ENCODE measurements at places on chromosomes 5 and 9.

- DNase-seq = no peak
Measured at GRCh38 chr5:56692359-56693219, 122.8 kb upstream of the MAP3K1 start.

GRCh38 chr5:4018007-4018406 is 422.4 kb downstream of the IRX1 start:
- DNase-seq = no peak

DNA sequence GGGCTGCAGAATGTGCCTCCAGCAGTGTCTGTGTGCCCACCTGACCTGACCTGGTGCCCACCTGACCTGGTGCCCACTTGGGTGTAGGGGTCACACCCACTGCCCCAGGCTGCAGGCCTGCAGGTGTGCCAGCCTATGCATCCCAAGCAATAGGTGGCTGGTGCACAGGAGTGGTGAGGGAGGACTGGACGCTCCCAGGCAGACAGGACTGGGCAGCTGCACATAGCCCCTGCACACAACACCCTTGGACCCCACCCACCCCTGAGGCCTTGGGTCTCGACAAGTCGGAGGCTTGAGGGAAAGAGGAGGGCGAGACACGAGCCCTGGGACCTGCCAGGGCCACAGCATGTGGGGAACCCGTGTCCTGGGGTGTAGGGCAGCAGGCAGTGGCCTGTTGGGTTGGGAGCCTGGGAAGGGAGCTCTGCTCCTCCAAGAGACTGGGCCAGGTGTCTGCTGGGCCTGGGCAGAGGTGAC is 10.8 kb upstream of the NRARP start:
- no peak for DNase-seq

GRCh38 chr5:176341325-176342157 is 20.0 kb downstream of the KIAA1191 start:
- DNase-seq = no peak

GRCh38 chr5:2803751-2804150 is 52.3 kb upstream of the IRX2 start:
- no peak for DNase-seq

- peak; percentile 46 for DNase-seq
Measured at GRCh38 chr9:801399-802071, 40.0 kb upstream of the DMRT1 start.

GRCh38 chr5:78569441-78569840 is 79.1 kb downstream of the LHFPL2 start:
- DNase-seq = peak; percentile 87

DNA sequence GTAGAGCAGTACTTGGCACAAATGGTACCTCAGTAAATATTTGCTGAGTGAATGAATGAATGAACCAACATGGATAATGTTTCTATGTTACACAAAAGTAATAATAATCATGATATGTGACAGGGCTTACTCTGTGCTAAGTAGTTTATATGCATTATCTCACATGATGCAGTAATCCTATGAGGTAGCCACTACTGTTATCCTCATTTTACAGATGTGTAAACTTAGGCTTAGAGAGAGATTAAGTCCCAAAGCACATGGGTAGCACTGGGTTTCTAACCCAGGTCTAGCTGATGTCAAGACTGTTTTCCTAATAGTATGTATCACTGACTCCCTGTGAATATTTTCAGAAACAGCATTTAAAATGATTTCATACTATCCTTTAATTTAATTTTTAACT is 44.1 kb upstream of the VDAC1 start:
- DNase-seq = no peak

GRCh38 chr9:136494531-136495215 is 11.8 kb upstream of the SEC16A start:
- DNase-seq = no peak

- no peak for DNase-seq
Measured at GRCh38 chr5:147689426-147689825, 93.1 kb downstream of the JAKMIP2 start.

- DNase-seq = no peak
Measured at GRCh38 chr9:109062543-109062942, 49.2 kb upstream of the CTNNAL1 start.

DNA sequence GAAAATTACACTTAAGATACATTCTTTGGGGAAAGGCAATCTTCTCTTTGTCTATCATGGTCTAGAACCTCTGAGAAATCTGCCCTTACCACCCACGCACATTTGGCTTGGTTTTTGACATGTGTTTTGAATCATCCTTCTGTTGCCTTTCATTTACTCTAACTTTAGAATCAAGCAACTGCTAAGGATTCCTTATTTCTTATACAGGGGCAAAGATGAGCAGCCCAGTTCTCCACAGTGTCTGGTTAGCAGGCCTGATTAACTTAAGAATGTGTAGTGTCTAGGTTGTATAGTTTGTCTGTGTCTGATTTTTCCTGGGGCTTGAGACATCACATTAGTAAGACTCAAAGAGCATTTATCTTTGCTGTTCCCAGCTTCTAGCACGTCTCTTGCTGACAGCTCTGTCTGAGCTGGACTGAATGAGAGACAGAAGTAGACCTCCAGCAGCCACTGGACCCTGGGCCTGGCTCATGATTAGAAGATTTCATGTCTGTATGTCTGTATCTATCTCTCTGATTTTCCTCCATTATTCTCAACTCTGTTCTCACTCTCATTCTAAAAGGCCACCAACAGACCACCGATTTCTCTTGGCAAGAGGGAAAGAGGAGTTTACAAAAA is 31.8 kb upstream of the PCA3 start:
- DNase-seq = peak; percentile 71

- no peak for DNase-seq
Measured at GRCh38 chr5:17240487-17240886, 23.1 kb downstream of the BASP1 start.

- peak; percentile 42 for DNase-seq
Measured at GRCh38 chr5:159913501-159913900, 2.8 kb upstream of the ADRA1B start.

DNA sequence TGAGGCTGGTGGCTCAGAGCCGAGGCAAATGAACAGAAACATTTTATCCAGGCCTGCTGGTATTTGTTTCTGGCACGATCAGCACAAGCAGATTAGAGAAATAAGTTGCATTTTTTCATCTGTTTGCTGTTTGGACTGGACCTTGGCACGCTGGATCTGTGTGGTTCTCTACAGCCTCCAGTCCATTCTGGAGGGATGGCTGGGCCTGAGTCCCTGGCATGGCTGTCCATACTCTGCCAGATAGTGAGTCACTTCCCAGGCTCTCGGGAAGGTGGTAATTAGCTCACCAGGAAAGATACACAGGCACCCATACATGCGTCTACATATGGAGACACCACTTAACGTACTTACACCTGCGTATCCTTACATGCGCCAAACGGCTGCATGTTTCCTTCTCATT is 78.6 kb downstream of the SPRY4 start:
- DNase-seq = peak; percentile 58

- DNase-seq = peak; percentile 19
Measured at GRCh38 chr9:113701774-113702755, 174.0 kb upstream of the ZNF618 start.

DNA sequence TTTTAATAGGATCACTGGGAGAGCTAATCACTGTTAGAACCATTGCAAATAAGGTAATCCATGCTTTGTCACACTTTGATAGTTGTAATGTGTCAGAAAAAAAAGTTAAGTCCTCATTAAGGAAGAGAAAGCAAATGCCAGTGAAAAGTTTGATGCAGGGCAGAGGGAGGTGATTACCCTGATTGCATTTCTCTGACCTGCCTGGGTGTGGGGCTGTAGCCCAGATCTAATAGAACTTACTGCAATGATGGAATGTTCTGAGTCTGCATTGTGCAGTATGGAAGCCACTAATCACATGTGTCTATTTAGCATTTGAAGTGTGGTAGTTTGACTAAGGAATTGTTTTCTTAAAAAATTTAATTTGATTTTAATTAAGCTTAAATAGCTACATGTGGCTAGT is 202.7 kb downstream of the ATP10B start:
- no peak for DNase-seq

DNA sequence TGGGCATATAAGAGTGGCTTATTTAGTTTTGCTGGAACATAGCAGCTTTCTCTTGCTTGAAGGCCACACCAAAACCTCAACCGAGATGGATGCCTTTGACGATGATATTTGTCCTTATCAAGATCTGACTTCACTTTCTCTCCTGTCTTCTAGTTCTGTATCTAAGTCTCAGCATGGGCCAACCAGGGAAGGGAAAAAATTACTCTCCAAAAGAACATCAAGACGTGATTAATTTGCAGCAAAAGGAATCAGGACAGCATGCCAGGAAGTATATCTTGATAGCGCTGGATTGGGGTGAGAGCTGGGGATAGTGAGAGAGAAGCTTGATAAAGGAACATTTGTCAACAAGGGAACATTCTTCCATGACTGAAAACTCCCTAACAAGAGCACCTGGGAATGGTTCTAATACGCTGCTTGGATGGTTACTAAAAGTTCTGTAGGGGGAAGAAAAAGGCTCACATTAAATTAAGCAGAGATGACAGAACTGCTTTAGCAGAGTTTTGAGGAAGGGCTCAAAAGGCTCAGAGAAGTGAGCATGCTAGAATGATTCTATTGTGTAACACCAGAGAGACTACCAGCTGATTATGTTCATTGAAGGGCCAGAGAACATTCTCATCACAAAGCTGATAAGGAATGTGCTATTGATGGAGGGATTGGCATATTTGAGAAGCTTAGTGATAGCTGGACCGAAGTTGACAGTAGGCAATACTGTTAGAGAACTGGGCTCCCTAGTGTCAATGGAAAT is 21.6 kb upstream of the ANXA1 start:
- DNase-seq = no peak

DNA sequence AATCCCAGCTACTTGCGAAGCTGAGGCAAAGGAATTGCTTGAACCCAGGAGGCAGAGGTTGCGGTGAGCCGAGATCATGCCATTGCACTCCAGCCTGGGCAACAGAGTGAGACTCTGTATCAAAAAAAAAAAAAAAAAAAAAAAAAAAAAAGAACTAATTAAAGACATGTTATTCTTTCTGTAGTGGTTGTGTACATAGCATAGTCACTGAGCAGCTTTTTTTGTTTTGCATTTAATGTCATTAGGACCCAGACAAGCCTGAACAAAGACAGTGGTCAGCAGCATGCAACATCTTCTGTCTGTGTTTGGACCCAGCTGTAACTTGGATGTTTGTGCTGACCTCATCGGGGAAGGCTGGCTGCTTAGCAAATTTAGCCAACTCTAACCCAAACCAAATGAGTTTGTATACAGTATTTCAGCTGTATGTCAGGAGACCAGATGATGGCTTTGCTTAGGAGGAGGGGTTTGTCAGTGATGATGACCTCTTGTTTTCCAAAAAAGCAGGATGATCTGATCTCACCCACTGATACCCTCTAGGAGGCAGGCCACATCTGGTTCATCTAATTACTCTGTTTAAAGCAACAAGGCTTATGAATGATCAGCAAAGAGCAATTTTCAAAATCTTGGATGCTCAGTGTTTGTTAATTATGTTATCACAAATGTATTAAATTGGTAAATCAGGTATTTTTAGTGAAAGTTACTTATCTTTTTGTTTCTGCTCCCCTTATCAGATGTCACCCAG is 39.5 kb downstream of the SNCAIP start:
- DNase-seq = peak; percentile 74

GRCh38 chr5:135821802-135822201 is 12.7 kb upstream of the SLC25A48 start:
- no peak for DNase-seq

DNA sequence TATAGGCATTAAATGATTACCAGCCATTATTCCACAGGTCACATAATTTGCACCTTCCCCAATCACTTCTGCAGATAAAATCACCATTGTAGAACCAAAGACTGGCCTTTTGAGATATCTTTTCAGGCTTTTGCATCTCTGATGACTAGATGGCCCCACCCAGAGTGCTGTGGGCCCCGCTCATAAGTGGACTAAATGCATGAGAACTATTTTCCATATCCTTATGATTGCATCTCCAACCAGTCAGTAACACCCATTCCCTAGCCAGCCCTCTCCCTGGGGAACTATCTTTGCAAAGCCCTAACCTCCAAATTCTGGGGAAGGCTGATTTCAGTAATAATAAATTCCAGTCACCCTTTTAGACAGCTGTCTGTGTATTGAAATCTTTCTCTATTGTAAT is 53.5 kb upstream of the CDH9 start:
- no peak for DNase-seq

GRCh38 chr9:123131993-123132392 is 98.5 kb downstream of the GPR21 start:
- DNase-seq = no peak

DNA sequence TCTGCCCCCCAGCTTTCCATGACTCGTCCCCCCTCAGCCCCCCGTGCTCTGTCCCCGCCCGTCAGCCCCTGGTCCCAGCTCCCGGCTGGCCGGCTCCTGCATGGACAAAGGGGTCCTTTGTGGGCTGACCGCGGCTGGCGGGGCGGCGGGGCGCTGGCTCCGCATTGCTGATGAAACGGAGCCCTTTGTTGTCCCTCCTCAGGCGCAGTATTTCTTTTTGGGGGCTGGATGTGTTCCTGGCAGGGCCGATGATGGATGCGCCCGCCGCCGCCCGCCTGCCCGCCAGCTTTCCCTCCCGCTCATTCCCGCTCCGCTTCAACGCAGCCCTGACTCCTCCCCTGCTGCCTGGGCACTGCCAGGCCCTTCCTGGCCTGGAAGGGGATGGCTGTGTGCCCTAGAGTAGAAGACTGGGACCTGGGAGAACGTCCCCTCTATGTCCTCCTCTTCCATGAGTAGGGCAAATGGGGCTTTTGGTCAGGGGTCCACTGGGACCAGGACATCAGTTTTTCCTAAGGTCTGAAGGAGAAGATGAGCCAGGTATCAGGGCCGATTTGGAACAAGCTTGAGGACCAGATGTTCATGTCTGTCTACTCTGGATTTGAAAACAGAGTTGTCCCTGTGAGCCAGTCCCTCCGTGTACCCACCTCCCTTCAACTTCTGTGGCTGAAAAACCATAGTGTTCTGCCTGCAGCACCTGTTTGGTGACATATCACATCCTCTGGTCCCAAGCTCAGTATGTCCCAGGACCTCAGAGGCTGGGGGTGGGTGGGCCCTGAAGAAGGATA is 29.0 kb downstream of the CXXC5 start:
- no peak for DNase-seq

- DNase-seq = no peak
Measured at GRCh38 chr5:154762261-154762660, 7.1 kb downstream of the LARP1 start.

DNA sequence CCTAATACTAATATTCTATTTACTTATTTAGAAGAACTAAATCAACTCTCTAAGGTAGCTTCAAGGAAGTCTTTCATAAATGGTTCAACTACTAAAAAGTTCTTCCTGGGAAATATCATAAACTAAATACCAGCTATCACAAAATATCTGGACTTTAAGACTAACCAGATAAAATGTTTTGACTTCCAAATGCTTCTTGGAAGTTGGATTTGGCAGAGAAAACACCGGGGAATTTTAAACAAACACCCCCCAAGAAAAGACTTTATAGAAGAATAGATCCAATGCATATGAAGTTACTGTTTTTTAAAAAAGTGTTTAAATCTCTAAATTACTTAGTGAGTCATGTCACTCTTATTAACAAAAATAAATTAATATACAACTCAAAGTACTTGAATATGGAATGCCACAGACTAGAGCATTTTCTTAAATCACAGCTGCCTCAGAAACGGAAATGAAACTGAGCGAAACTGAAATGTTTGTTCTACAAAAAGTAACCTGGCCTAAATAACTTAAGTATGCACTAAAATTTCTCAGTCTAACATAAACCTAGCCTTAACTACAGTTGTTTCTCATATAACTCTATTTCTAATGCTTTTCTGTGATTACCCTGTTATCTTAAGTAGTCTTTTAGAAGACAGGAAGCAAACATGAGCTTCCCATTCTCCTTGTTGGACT is 6.8 kb downstream of the ABCA1 start:
- no peak for DNase-seq

- no peak for DNase-seq
Measured at GRCh38 chr5:173538654-173539053, 77.8 kb downstream of the BOD1 start.
